ENCODE measurements at places on chromosomes 2 and 18. TPM values are rescaled to one million over a fixed set of nuclear protein-coding genes. Genes with fewer than 3 reads are reported as not detected.

- no peak for DNase-seq
- H3K27ac ChIP-seq, result no peak overlapping the region
- H3K36me3 ChIP-seq, result no peaks in the 10 kb centered on the region
Measured at GRCh38 chr2:222825031-222825430, 35.8 kb upstream of the ACSL3 start.

DNA sequence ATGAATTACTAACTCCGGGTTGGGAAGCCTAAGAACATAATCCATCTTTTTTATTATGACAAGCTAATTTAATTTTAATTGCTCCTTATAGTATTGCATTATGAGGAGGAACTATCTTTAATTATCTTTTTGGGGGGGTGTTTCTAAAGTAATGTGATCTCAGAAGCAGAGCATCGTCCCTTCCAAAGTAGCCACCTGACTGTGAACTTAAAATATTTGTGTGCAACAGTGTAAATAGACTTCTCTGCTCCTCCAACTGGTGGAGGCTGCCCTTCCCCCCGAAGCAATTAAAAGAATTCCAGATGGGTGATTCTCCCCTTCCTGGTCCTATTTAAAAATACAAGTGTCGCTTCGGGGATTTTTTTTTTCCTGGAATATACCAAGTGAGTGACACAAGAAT is 55.7 kb downstream of the TCF7L1 start:
- H3K4me1 ChIP-seq, result no peaks in the 10 kb centered on the region
- no peak overlapping the region for H3K27ac ChIP-seq
- H3K36me3 ChIP-seq, result no peaks in the 10 kb centered on the region
- peaks cover 5% of the 10 kb centered on the region for H3K27me3 ChIP-seq

- no peaks in the 10 kb centered on the region for H3K4me1 ChIP-seq
- no peak overlapping the region for H3K4me3 ChIP-seq
- H3K27me3 ChIP-seq, result peaks cover 4% of the 10 kb centered on the region
- no peak for DNase-seq
Measured at GRCh38 chr2:6665093-6666045, 200.3 kb downstream of the CMPK2 start.

DNA sequence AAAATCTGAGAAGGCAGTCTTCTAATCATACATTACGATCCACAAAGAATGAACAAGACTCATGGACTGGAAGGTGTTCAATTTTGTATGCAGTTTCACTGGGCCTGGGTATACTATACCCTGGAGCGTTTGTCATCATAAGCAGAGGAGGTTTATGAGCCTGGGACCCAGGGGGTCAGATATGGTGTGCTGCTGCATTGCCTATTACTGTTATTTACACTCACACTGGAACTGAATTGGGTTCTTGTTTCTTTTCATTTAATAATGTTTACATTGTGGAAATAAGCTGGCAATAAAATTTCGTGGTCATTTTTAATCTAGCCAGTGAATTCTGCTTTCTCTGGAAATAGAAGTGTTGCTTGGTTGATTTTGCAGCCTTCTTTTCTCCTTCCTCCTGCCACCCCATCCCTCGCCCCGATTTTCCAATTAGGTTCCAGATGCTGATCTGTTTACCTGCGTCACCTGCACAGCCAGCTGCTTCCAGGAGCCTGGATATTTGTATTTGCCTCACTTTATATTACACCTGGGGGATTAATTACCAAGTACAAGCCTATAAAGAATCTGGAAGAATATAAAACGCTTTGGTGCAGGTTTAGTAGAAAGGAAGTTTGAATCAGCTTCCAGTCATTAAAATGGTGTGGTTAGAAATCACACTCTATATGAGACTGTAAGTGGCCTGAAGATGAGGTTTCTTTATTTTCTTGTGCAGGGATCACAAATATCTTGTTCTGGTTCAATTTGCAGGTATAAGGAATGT is 234.4 kb downstream of the SOCS6 start:
- no peaks in the 10 kb centered on the region for H3K36me3 ChIP-seq
- H3K27me3 ChIP-seq, result no peaks in the 10 kb centered on the region
- H3K27ac ChIP-seq, result no peak overlapping the region
- no peaks in the 10 kb centered on the region for H3K4me1 ChIP-seq
- H3K4me3 ChIP-seq, result no peak overlapping the region

Gene SNRNP200
- total RNA-seq, result 196 TPM

GRCh38 chr2:237859533-237860272 is at the start of gene RAMP1:
RAMP1 (plus strand) TSS chr2:237859623; CDS start chr2:237859676, 53 bp downstream.
- peak within 1 kb of the TSS; percentile 86 for H3K4me3 ChIP-seq
- peaks cover 50% of the 10 kb centered on the region for H3K27me3 ChIP-seq
- peaks cover 21% of the 10 kb centered on the region for H3K4me1 ChIP-seq
- H3K36me3 ChIP-seq, result no peaks in the 10 kb centered on the region
- no peak for DNase-seq

Gene EEF1B2
- 711 TPM for total RNA-seq

Gene SPATS2L
- total RNA-seq, result 35.1 TPM

Gene TUBA4A
- total RNA-seq, result 211 TPM

- H3K36me3 ChIP-seq, result peaks cover 51% of the 10 kb centered on the region
- DNase-seq, result no peak
- peaks cover 83% of the 10 kb centered on the region for H3K4me1 ChIP-seq
- no peaks in the 10 kb centered on the region for H3K27me3 ChIP-seq
- no peak overlapping the region for H3K4me3 ChIP-seq
- H3K27ac ChIP-seq, result no peak overlapping the region
Measured at GRCh38 chr2:84850471-84850870, 30.4 kb downstream of the TRABD2A start.

Gene CD8B2
- 0.54 TPM for total RNA-seq

- no peaks in the 10 kb centered on the region for H3K4me1 ChIP-seq
- no peak overlapping the region for H3K27ac ChIP-seq
- H3K27me3 ChIP-seq, result peaks cover 4% of the 10 kb centered on the region
- no peak for DNase-seq
Measured at GRCh38 chr2:109703077-109703476, 88.9 kb downstream of the SOWAHC start.

Gene CAPN13
- total RNA-seq, result not detected

GRCh38 chr18:2114765-2115164 is 456.5 kb downstream of the METTL4 start:
- H3K27ac ChIP-seq, result no peak overlapping the region
- H3K36me3 ChIP-seq, result no peaks in the 10 kb centered on the region
- H3K27me3 ChIP-seq, result peaks cover 12% of the 10 kb centered on the region
- no peak overlapping the region for H3K4me3 ChIP-seq

Gene GPR55
- total RNA-seq, result 0.29 TPM

- DNase-seq, result no peak
- peaks cover 4% of the 10 kb centered on the region for H3K36me3 ChIP-seq
- peaks cover 11% of the 10 kb centered on the region for H3K4me1 ChIP-seq
- no peaks in the 10 kb centered on the region for H3K27me3 ChIP-seq
Measured at GRCh38 chr2:71130905-71131244, 441 bp downstream of the MPHOSPH10 start.

DNA sequence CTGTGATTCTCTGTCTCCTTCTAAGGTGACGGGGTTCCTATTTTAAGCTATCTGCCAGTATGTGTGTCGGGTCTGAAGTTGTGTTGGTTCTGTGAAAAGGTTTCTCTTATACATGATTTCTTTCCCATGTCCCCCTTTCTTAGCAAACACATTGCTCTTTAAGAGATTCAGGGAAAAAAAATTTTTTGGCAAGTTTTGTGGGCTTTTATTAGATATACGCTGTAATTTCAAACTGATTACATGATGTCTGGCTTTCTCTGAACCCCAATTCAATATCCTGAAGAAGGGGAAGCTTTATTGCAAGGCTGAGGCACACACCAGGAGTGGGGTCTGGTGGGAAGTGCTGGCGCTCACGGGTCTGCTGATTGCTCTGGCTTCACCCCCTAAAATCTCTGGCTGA is 210.6 kb downstream of the AGPS start:
- peaks cover 12% of the 10 kb centered on the region for H3K4me1 ChIP-seq
- H3K27me3 ChIP-seq, result peaks cover 1% of the 10 kb centered on the region
- no peak for DNase-seq
- H3K36me3 ChIP-seq, result peaks cover 3% of the 10 kb centered on the region
- H3K4me3 ChIP-seq, result no peak overlapping the region

DNA sequence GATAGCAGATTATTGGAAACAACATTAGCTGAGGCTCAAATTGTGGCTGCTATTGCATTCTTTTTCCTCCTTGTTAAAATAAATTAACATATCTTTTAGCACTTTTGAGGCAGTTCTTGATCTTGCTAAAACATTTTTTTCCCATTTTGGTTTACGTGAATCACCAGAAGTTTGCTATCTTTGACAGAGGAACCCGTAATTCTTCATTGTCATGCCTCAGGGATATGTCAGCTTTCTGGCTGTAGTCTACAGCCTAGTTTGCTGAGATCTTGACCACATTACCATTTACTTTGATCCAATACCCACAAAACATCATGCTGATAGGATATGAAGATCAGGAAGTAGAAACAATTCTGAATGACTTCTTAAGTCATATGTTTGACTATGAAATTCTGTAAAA is 25.1 kb upstream of the FANCL start:
- no peaks in the 10 kb centered on the region for H3K36me3 ChIP-seq
- no peak for DNase-seq
- no peaks in the 10 kb centered on the region for H3K4me1 ChIP-seq
- no peak overlapping the region for H3K4me3 ChIP-seq
- no peaks in the 10 kb centered on the region for H3K27me3 ChIP-seq

- H3K27me3 ChIP-seq, result no peaks in the 10 kb centered on the region
- no peak overlapping the region for H3K27ac ChIP-seq
- H3K4me1 ChIP-seq, result no peaks in the 10 kb centered on the region
- no peak overlapping the region for H3K4me3 ChIP-seq
- no peak for DNase-seq
Measured at GRCh38 chr18:70994116-70994515, 705.3 kb downstream of the SOCS6 start.

Gene SPC25
- total RNA-seq, result 17.9 TPM

DNA sequence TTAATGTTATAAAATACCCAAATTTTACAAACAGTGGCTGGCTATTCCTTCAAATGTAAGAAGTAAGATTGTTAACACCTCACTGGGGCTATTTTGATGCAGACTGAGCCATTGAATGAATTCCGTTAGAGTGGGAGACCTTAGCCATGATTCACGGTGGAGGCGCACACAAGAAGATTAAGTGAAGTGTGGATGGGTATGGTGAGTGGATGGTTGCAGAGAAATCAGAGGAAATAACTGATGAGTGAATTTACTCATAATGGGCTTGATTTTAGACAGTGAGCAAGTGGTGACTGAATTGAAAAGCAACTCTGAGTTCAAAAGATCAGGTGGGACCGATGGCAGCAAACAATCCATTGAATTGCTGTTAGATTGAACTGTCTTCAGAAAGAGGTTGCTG is 75.0 kb downstream of the NRP2 start:
- no peak overlapping the region for H3K4me3 ChIP-seq
- no peaks in the 10 kb centered on the region for H3K4me1 ChIP-seq
- peaks cover 4% of the 10 kb centered on the region for H3K27me3 ChIP-seq
- H3K36me3 ChIP-seq, result peaks cover 3% of the 10 kb centered on the region
- no peak overlapping the region for H3K27ac ChIP-seq

GRCh38 chr2:169767243-169767888 is 31.3 kb upstream of the SSB start:
- no peak overlapping the region for H3K27ac ChIP-seq
- H3K36me3 ChIP-seq, result peaks cover 1% of the 10 kb centered on the region
- H3K27me3 ChIP-seq, result peaks cover 13% of the 10 kb centered on the region

DNA sequence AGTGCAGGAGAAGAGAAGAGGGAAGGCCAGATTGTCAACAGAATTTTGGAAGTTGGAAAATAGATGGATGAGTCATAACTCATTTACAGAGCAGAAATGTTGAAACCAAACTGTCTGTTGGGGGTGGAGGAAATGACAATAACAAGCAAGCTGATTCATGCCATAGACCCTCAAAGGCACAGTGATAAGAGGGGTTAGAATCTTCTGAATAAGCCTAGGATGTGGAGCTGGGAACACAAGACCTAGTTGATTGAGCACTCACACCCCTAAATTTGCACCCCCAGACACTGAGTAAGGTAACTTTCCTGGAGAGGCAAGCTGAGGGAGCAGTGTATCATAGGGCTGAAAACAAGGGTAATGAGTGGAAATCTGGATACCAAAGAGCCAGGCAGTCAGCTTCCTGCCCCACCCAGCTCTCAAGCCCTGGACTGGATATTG is 141.4 kb downstream of the SCG2 start:
- no peak overlapping the region for H3K27ac ChIP-seq
- DNase-seq, result no peak
- H3K36me3 ChIP-seq, result no peaks in the 10 kb centered on the region
- no peaks in the 10 kb centered on the region for H3K4me1 ChIP-seq

GRCh38 chr2:14872779-14873325 is 240.3 kb downstream of the LRATD1 start:
- no peak overlapping the region for H3K27ac ChIP-seq
- H3K27me3 ChIP-seq, result no peaks in the 10 kb centered on the region
- no peak for DNase-seq
- H3K4me3 ChIP-seq, result no peak overlapping the region
- H3K4me1 ChIP-seq, result no peaks in the 10 kb centered on the region

DNA sequence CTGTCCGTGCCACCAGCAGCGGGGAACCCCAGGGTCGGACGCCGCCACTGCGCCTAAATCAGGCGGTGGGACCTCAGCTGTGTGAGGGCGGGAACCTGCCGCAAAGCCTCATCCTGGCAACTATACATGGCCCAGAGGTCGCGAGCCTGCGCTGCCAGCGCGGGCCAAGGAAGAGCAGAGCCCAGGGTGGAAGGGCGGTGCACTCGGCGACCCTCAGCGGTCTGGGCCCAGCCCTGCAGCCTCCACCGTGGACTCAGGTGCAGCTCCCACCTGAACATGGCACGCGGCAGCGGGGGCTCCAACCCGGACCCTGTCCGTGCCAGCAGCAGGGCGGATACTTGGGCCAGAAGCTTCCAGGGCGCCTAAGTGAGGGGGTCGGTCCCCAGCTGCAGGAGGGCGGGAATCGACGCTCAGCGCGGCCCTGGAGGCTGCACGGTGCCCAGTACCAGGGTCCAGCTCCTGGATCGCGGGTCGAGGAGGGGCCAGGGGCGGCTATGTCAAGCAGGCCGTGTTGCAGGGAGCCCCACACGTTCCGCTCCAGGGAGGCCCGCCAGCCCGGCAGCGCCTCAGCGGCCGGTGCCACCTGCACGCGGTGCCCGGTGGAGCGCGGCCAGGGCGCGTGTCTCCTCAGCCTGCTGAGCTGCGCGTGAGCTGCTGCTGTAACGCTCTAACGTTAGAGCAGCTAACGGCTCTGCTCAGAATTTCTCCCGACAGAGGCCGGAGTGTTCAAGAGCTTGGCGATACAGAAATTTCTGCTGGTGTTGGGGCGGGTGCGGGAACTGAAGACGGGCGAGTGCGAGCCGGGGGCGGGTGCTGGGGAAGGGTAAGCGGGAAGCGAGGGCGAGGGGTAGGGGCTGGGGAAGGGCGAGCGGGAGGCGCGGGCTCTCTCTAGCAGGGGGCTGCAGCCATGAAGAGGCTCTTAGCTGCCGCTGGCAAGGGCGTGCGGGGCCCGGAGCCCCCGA is at the start of gene ANKRD30B:
ANKRD30B (plus strand) TSS at position 660 of the 962 bp plus-strand sequence; CDS start at position 908, 248 bp downstream.
- DNase-seq, result no peak
- no peak within 1 kb of the TSS for H3K27ac ChIP-seq
- H3K27me3 ChIP-seq, result peaks cover 3% of the 10 kb centered on the region
- H3K36me3 ChIP-seq, result no peaks in the 10 kb centered on the region
- no peaks in the 10 kb centered on the region for H3K4me1 ChIP-seq

DNA sequence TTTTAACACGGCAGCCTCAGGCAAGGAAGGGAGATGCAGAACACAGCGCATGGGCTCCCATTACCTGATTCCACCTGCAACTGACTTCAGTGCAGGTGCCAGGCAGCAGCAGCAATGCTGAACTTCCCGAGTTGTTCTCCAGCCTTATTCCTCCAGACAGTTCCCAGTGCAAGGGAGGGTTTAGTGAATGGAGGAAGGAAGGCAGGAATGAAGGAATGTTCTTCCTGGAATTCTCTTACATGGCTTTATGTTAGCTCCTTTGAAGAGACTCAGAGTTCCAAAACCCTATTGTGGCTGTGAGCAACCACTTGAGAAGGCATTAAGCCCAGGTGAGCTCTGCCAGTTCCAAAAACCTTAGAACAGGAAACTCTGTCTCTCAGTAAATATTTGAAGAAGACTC is 45.5 kb downstream of the SERPINB7 start:
- peaks cover 1% of the 10 kb centered on the region for H3K36me3 ChIP-seq
- H3K4me3 ChIP-seq, result no peak overlapping the region
- H3K27ac ChIP-seq, result no peak overlapping the region
- H3K27me3 ChIP-seq, result peaks cover 7% of the 10 kb centered on the region
- no peak for DNase-seq

Measured in activated T-helper 1 cell treated with anti-CD3 and anti-CD28 coated beads, Interleukin-12 subunit alpha, Interleukin-12 subunit beta, Interleukin-2, Interleukin-4 antibody, amounts not matched to agents 30 ng/mL and 10 ng/mL and 1 ng/mL, durations not matched to agents 14 hours and 24 hours and 36 hours (primary cell).